ENCODE measurements at places on chromosomes 3 and 15.

DNA sequence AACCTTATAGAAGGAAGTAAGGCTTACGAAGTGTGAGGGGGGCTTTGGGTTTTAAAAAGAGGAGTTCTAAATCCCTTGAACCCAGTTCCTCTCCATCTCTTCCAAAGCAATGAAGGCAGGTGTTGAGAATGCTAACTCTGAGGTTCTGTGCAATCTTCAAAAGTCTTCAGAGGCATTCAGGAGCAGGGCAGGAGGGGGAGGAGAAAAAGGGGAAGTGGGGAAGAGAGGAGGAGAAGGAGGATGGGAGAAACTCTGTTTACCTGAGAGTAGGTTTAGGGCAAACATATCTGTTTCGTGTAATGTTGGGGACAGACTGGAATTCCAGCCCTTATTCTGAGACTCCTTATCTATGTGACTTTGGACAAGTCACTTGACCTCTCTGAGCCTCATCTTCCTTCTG, 36.9 kb downstream of the FAM3D start:
- no peak for DNase-seq

- DNase-seq: peak; percentile 49
These were observed 2.9 kb upstream of the RPS17 start for GRCh38 chr15:82543160-82543559.

- no peak for DNase-seq
These were observed 86.8 kb downstream of the BDH1 start for GRCh38 chr3:197468866-197469382.

DNA sequence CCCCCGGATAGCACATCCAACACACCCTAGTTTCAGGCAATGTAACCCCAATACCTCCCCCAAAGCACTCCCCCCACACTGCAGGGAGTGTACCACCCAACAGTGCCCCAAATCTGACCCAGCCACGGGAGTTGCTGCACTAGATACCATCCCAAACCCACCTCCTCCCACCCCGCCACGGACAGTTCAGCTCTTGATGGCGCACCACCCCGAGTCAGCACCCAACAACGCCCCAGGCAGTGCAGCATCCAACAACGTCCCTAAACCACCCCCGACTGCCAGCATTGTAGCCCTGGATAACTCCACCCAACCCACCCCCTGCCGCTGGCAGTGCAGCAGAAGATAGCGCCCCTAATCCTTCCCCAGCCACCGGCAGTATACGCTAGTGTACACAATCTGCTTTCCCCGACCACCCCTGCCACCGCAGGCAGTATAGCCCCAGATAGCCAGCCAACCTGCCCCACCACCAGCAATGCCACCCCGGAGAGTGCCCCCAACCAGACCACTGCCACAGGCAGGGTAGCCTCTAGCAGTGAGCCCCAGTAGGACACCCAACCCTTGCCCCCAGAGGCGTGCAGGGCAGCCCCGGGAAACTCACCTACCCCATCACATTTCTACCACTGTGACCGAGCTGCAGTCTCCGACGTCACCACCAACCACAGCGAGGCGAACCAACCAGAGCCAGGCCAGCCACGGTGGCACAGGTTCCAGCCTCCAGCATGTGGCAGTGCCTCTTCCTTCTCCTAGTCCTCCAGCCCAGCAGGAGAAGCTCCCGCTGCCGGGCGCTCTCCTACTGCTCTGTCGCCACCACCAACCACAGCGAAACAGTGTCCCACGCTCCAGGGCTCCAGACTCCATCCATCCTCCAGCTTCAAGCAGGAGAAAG, 178.1 kb downstream of the POTEB3 start:
- DNase-seq: no peak

DNA sequence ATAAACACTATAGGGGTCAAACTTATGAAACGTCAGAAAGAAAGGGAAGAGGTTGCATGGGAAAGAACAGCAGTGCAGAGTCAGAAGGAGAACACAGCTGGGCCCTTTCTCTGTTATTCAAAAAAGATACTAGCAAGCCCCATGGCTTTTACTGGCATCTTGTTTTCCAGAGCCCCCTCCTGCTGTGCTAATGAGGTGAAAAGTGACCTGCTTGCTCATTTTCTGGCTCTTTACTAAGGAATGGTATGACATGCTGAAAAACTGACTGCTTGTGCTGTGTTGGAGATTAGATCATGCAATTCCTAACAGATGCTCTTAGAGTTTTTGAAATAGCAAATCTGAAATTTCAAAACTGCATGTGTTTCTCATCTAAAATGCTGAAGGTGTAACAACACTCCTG, 541.6 kb upstream of the ALCAM start:
- no peak for DNase-seq

DNA sequence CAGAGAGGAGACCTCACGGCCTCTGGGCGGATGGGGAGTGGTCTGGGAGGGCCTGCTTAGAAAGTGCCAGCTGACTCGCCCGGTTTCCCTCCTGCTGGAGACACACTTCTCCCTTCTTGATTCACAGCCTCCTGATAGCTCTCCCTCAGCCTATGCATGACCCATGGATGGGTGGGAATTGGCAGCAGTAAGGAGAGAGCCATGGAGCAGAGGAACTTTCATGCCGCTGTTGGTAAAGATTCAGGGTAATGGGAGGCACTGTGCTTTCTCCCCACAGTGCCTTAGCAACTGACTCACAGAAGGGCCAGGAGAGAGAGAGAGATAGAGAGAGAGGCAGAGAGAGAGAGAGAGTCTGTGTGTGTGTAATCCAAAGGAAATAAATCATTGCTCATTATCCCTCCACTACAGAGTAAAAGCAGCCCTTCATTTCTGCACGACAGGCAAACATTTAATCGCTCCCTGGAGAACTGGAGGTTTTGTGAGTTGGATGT, 82.8 kb downstream of the SEMA5B start:
- no peak for DNase-seq

- peak; percentile 15 for DNase-seq
These were observed 102.0 kb downstream of the TPRG1 start for GRCh38 chr3:189273736-189274135.

DNA sequence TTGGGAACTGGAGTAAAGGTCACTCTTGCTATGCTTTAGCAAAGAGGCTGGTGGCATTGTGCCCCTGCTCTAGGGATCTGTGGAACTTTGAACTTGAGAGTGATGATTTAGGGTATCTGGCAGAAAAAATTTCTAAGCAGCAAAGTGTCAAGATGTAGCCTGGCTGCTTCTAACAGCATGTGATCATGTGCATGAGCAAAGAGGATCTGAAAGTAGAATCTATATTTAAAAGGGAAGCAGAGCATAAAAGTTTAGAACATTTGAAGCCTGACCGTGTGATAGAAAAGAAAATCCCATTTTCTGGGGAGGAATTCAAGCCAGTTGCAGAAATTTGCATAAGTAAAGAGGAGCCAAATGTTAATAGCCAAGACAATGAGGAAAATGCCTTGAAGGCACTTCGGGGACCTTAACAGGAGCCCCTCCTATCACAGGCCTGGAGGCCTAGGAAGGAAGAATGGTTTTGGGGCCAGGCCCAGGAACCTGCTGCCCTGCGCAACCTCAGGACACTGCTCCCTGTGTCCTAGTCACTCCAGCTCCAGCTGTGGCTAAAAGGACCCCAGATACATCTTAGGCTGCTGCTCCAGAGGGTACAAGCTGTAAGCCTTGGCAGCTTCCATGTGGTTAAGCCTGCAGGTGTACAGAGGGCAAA, 212.2 kb upstream of the LINGO1 start:
- DNase-seq: peak; percentile 46

DNA sequence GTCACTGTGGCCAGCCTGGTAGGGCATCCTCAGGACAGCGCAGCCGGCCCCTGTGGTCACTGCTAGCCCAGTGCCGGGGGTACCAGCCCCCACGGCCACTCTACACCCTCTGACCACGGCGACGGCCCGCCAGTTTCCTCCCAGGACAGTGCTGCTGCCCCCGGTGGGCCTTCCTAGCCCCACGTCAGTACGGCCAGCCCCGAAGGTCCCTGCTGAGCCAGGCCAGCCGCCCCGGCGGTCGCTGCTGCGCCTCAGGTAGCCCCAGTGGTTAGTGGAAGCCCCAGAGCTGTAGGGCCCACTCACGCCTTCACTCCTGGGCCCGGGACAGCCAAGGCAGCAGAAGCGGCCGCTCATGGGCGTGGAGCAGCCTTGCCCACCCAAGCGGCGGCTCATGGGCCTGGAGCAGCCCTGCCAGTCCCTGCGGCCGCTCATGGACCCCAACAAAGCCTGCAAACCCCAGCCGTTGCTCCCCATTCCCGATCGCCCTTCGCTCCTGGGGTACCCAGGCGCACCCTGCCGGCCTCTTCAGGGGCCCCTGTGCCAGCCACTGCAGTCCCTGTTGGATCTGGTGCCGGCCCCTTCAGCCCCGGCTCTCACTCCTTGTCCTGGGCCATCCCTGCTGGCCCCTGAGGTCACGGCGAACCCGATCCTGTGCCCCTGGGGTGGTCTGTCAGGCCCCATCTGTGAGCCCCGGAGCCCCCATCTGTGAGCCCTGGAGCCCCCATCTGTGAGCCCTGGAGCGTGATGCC, 9.5 kb upstream of the ROPN1B start:
- no peak for DNase-seq

DNA sequence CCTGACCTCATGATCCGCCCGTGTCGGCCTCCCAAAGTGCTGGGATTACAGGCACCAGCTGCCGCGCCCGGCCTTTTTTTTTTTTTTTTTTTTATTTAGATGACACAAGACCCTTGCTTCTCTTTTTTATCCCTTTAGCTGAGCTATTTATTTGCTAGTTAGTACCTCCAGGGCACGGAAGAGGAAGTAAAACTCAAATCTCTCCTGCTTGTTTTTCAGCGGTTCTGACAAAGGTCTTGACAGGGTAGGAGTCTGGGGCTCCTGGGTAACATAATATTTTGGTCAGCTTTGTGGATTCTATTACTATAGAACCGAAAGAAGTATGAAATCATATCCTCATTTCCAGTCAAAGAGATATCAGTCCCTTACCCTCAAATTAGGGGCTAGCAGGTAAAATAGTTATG, 44.0 kb upstream of the ETV5 start:
- DNase-seq: peak; percentile 86

- DNase-seq: no peak
These were observed 56.0 kb upstream of the SNRPN start for GRCh38 chr15:24898715-24899272.

DNA sequence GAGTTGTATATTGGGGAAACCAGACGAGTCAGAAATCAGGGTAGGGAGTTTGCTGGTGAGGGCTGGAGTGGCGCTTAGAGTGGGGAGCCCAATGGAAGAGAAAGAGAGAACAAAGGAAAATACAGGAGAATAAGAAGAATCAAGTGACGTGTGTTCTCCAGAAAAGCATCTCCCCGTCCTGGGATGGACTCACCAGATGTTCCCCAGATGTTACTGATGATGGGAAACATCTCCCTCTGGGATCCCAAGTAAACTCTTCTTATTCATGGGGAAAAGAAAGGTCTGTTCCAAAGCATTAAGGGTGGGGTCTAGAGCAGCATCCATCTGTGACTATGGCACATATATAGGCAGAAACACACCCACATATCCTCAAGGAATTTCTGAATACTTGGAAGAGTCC, 3.0 kb upstream of the CSRNP1 start:
- no peak for DNase-seq

- DNase-seq: no peak
These were observed 21.1 kb upstream of the SATB1 start for GRCh38 chr3:18446149-18446825.

GRCh38 chr3:38084334-38085310, 45.6 kb downstream of the DLEC1 start:
- no peak for DNase-seq

GRCh38 chr3:17151598-17152373, 267.0 kb downstream of the PLCL2 start:
- no peak for DNase-seq

GRCh38 chr3:186492385-186492984, 51.7 kb downstream of the CRYGS start:
- no peak for DNase-seq

DNA sequence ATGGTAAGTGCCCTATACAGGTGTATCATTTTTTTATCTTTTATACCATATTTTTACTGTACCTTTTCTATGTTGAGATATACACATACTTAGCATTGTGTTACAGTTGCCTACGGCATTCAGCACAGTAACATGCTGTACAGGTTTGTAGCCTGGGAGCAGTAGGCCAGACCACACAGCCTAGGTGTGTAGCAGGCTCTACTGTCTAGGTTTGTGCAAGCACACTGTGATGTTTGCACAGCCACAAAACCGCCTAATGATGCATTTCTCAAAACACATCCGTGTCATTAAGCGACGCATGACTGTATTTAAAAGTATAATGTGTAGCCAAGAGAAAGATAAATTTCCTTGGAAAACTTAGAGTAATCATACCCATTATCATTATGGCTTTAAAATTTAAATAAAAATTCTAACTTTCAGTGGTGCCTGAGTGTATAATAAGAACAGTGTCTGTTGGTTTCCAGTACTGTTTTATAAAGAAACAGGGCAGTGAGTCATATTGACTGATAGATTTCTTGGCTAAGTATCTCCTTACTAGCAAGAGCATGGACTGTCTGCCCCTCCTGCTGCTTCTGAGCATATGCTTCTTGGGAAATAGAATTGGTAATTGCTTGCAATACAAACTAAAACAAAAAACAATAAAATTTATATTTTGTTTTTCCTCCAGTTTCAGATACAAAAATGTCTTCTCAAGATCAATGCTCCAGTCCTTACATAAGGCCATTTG, 18.3 kb downstream of the CALML4 start:
- DNase-seq: no peak

DNA sequence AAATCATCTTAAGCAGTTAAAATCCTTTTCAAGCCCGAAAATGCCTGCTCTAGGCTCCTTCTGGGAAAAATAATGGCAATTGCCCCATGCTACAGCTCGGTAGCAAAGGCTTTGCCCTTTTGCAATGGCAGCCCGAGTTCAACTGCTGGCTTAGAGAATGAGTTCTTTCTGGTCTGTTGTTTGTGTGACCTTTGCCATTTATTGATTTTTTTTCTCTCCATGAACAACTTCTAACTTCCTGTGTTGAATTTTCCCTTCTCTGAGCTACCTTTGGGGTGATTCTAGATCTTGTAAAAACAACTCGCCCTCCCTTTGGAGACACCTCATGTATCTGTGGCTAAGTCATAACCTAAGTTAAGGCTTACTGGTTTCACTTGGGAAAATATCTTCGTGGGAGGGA, 139.3 kb downstream of the PLCH1 start:
- DNase-seq: no peak

DNA sequence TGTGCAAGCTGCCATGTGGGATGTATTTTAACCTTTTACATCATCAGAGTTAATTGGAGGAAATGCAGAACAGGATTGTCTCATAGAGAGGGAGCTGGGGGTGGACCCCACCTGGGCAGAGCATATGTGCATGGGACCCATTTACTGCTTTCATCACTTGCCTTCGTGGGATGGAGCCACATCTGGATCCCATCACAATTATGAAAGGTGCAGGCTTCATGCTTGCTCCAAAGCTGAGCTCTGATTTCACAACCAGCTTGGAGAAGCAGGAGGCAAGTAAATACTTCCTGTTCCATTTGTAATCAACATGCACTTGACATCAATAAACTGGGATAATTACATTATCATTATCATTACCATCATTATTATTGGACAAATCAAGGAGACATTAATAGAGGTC, 161.9 kb downstream of the ALDH1A2 start:
- no peak for DNase-seq

DNA sequence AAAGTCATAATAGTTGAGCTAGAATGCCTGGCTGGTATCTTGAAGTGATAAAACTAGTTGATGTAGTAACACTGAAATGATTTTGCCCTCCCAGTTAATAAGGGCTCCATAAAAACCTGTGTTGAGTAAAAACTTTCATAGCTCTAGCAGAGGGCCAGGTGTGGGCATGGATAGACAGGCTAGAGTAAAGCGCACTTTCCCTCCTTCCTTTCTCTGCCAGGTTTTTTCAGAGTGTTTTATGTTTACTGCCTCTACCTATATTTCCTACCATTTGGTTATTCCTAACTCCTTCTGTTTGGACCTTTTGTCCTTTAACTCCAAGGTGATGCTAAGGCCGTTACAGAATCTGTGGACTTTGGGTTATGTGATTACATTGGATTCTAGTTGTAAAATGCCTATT, 25.3 kb downstream of the CHD2 start:
- no peak for DNase-seq

Measured in inflammatory macrophage treated with lipopolysaccharide for 4 hours (primary cell).